ENCODE measurements at places on chromosomes 16 and 17. TPM values are rescaled to one million over a fixed set of nuclear protein-coding genes. Genes with fewer than 3 reads are reported as not detected.

GRCh38 chr16:12602811-12603698 lies 200.6 kb downstream of the CPPED1 start:
- DNase-seq, result no peak

DNA sequence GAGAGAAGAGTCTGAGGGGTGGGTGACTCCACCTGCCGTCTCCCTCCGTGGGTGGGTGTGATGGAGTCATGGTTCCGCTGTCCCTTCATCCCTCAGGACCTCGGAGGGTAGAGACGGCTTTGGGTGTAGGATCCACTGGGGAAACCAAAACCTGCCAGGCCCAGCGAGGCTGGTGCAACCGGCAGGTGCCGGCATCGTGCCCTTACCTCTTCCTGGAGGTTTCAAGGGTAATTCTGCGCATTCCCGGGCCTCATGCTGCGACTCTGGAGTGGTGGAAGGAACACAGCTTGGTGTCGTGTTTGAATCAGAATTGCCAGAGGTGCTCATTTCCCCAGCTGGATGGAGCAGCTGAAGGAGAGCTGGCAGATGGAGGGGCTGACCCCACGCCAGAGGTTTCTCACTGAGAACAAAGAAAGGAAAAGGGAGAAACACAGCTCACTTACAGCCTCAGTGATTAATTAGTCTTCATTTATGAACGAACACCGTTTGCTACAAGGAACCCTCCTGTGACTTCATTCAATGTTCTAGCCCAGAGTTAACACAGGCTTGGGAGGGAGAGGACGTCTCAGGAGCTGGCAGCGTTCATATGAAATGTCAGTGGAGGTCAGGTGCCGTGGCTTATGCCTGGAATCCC lies 16.3 kb upstream of the ATP2A3 start:
- DNase-seq, result no peak

DNA sequence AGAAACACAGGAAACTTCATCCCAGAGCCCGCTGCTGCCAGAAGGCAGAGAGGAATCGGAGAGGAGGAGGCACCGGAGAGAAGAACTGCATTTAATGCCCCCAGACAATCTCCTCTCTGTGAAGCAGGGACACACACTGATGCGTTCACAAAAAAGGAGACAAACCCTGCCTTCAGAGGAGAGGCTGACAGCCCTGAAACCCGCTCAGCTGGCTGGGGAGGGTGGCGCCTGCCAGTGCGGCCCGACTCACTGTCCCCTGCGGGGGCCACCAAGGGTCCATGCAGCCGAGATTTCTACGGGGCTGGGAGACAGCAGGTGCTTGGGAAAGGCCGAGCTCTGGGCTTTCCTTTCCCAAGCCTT lies 21.9 kb upstream of the CACNG1 start:
- DNase-seq, result no peak

- peak; percentile 83 for DNase-seq
Measured at GRCh38 chr16:47713225-47713595, 252.1 kb downstream of the PHKB start.

GRCh38 chr16:79257953-79258490 lies 342.5 kb downstream of the MAF start:
- DNase-seq, result no peak

The UTS2R gene
- not detected for total RNA-seq

The EME1 gene
- 0.51 TPM for total RNA-seq

The HAP1 gene
- 0.26 TPM for total RNA-seq

The STX1B gene
- 2.1 TPM for total RNA-seq

The ELOB gene
- total RNA-seq, result 227 TPM

- DNase-seq, result no peak
Measured at GRCh38 chr16:88911946-88912310, 45.5 kb upstream of the PABPN1L start.

The LGALS9B gene
- total RNA-seq, result not detected

The HES7 gene
- total RNA-seq, result under 0.01 TPM
